Cardiac fibroblast (primary cell): ENCODE measurements at places on chromosomes 2 and 18.

DNA sequence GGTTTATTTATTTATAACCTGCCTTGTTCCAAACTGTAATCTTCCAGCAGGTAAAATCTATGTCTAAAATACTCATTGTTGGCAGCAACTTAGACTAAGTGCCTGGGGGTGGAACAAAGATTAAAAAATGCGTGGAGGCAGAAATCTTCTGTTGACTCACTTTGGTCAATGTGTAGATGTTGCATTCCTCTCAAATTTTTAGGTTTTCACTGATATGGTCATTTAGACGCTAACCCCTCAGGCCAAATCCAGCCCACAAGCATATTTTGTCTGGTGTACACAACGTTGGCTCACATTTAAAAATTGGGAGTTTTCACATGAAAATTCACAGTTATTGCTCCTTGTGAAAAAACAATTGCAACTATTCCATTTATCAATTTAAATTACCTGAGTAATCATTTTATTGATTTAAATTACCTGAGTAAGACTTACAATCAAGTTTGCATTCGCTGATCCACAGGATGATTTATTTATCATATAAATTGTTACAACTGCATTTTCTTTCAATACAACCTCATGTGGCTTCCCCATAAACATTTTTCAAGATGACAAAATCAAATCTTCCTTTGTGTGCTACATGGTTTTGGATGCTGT is 564.2 kb downstream of the TSN start:
- peak; percentile 14 for DNase-seq

DNA sequence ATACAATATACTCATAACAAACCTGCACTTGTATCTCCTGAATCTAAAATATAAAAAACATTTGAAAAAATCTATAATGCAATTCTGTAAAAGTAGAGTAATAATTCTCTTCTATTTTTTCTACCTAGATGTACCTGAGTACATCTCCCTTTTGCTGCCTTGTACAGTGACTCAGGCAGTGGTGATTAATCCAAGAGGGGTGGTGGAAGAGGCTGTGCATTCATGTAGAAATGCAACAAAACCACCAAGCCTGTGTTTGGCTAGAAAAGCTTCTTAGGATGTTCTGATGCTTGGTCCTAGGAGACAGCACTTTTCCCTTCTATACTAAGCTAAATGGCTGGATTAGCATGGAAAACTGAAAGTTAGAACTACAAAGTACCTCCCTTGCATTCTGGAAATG is 245.8 kb downstream of the DPP10 start:
- DNase-seq = no peak

DNA sequence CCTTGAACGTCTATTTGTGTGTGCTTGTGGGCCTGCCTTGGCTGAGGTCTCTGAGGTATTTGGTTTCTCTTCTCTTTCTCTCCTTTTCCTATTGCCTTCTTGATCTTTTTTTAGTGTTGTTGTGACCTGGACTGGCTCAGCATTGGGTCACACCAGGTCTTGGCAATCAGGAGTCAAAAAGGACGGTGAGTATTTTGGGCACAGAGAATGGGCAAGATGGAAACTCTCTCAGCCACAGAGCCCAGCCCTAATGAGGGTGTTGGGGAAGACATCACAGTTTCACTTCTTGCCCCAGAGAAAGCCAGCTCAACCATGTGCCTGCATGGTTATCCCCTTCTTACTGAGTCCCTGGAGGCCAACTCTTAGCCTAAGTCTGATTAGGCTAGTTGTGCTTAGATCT is 13.7 kb upstream of the INO80C start:
- DNase-seq = no peak

DNA sequence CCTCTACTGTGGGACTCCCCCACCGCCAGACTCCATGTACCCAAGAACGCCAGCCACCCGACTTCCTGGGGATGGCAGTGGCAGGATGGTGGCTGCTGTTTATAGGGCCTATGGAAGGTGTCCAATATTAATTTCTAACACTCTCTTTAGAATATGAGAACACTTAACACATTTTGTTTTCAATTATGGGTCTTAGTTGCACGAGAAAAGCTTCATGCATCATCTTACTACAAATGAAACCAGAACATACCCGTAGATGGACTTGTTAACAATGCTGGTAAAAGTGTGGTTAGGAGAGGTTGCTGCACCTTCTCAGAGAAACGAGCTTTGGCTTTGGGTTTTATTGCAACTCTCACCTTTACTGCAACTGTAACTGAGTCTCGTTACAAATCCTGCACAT is 335.6 kb upstream of the ID2 start:
- DNase-seq = no peak

GRCh38 chr2:45712570-45712969 is 61.1 kb downstream of the PRKCE start:
- no peak for DNase-seq

GRCh38 chr2:25365241-25365640 is 23.5 kb upstream of the DNMT3A start:
- DNase-seq = no peak

- no peak for DNase-seq
Measured at GRCh38 chr2:10054424-10054823, 11.1 kb downstream of the KLF11 start.

- peak; percentile 47 for DNase-seq
Measured at GRCh38 chr2:68936427-68936826, 16.3 kb downstream of the GKN2 start.

- DNase-seq = no peak
Measured at GRCh38 chr18:22020127-22020866, 149.1 kb upstream of the GATA6 start.

- DNase-seq = no peak
Measured at GRCh38 chr2:123840016-123840415, 185.1 kb upstream of the CNTNAP5 start.

- no peak for DNase-seq
Measured at GRCh38 chr18:73990258-73990657, 157.4 kb downstream of the FBXO15 start.

DNA sequence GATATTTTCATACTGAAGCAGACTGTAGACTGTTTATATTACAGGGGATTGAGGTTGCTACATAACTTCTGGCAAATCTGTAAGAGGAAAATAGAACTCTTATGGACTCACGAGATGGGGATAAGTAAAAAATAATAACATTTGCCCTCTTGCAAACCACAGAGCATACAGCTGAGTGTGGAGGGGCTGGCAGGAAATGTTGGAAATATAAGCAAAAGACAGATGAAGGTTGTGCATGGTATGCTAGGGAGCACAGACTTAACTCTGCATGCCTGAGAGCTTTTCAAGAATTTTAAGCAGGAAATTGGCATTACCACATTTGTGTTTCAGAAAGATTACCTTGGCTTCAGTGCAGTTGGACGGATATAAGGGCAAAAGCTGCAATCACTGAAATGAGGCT is 411.1 kb downstream of the RAD51AP2 start:
- no peak for DNase-seq

- DNase-seq = no peak
Measured at GRCh38 chr2:51224790-51225189, 192.9 kb upstream of the NRXN1 start.

- DNase-seq = no peak
Measured at GRCh38 chr2:201507725-201508124, 56.2 kb downstream of the STRADB start.

DNA sequence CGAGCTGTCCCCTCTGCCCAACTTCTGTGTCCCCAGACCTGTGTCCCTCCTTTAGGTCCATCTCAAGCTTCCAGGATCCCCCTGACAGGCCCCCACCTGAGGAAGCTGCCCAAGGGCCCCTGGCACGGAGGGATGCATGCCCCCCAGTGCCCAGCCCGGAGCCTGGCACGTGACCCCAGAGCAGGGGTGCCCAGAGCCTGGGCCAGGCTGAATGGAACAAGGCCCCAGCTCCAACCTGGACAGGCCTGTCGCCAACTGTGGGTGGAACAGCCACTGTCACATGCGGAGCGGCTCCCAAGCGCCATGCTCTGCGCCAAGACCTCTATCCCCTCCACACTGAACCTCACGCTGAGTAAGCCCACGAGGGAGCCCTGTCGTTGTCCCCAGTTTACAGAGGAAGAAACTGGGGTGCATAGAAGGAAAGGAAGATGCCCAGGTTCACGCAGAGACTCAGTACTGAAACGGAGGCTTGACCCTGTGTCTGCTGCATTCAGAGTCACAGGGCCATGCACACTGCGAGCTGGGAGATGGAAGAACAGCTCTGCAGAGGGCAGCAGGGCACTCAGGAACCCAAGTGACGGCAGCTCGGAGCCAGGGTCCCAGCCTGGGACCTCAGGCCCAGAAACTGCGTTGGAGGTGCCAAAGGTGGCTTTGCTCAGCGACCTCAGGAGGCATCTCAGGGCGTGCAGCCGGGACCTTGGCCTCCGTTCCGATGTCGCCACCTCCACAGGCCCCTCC is 5.5 kb upstream of the ECEL1 start:
- no peak for DNase-seq

- peak; percentile 71 for DNase-seq
Measured at GRCh38 chr2:236745420-236746210, 176.0 kb downstream of the ACKR3 start.

DNA sequence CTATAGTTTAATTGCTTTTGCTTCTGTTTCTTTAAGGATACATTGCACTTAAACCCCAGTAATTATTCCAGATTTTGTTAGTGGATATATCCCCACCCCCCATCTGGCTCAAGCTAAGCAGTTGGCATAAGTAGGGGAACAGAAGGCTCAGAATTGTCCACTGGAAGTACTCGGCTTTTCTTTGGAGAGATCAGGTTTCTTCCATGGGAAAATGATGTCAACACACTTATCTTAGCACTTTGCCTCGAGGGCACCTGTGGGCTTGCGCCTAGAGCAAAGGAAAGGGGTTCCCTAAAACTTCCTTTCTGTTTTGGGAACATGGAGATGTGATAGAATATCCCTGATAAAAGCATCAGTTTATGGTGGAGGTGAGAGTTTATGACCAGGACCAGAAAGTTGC is 130.6 kb downstream of the FMNL2 start:
- no peak for DNase-seq

DNA sequence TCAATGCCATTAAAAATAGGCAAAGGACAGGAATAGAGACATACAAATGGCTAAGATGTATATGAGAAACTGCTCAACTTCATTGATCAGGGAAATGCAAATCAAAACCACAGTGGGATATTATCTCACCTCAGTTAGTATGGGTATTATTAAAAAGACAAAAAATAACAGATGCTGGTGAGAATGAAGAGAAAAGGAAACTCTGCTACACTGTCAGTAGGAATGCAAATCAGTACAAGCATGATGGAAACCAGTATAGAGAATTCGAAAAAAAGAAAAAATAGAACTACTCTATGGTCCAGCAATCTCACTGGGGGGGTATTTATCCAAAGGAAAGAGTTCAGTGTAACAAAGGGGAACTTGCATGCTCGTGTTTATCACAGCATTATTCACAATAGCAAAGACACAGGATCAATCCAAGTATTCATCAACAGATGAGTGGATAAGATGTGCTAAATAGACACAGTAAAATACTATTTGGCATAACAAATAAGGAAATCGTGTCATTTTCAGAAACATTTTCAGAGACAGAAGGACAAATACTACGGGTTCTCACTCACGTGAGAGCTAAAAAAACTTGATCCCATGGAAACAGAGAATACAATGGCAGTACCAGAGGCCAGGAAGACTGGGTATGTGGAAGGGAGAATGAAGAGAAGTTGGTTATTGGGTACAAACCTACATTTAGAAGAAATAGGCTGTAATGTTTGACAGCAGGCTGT is 60.6 kb downstream of the CCDC74A start:
- no peak for DNase-seq

- DNase-seq = no peak
Measured at GRCh38 chr2:205805136-205805535, 122.8 kb downstream of the NRP2 start.

DNA sequence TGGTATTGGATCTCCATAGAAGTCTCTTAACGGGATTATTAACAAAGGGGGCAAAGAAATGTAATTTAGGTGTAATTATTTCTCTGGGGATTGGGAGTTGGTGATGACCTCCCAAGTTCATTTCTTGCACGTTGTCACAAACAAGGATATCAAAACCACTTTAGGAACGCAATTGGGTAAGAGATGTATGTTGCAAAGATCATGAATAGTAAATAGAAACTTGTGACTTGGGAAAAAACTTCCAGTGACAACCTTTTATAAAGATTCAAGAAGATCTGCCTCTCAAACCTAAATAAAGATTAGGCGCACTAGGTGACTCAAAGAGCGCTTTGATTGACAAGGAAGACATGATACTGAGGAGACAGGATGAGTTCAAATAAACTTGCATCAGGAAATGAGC is 127.8 kb upstream of the TRIB2 start:
- no peak for DNase-seq
